Stimulated activated CD8-positive, alpha-beta memory T cell treated with anti-CD3 and anti-CD28 coated beads, Interleukin-2, amount 100 ng/mL, for 1 hour (primary cell): ENCODE measurements at places on chromosomes 7 and 10.

DNA sequence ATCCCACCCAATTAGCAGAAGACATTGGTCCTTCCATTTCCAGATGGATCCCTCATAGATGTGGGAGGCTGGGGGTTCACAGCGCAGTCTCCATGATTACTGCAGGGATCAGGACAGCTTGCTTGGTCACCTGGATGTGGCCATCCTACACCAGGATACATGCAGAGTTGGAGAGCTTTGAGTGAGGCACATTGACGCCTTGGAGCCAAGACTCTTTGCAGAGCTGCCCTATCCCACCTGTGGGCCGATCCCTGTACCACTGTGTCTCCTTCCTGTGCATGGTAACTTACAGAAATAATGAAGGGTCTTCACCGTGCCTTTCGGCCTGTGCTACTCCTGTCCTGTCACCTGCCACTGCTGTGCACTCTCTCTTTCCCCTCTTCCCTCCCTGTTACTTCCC, 444.8 kb downstream of the GLRX3 start:
- no peak for DNase-seq

DNA sequence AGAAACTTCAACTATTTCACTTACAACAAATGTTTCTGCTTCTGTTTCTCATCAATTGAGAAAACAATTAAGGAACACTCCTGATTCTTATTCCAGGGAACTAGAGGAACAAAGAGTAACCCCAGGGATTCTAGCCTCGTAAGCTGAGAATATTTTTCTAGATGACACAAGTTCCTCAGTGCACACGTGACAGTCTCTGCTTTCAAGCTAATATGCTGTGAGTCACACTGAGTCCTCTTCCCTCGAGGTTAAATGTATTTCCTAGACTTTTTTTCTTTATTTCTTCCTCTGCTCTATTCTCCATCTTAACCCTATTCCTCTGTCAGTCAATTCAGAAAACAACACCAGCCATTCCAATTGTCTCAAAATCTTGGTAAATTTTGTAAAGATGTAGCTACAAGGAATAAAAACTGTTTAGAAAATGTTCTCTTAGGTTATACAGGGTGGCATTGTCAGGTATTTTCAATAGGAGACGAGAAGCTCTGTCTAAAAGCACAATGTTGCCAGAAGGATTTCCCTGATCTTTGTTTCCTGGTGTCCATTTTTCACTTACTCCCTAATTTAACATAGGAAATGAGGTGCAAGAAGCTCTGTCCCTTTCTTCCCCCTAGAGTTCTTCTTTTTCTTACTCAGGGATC, 5.8 kb upstream of the C1GALT1 start:
- no peak for DNase-seq

- no peak for DNase-seq
Measured at GRCh38 chr10:42242135-42242805, 396.1 kb downstream of the ZNF33B start.

DNA sequence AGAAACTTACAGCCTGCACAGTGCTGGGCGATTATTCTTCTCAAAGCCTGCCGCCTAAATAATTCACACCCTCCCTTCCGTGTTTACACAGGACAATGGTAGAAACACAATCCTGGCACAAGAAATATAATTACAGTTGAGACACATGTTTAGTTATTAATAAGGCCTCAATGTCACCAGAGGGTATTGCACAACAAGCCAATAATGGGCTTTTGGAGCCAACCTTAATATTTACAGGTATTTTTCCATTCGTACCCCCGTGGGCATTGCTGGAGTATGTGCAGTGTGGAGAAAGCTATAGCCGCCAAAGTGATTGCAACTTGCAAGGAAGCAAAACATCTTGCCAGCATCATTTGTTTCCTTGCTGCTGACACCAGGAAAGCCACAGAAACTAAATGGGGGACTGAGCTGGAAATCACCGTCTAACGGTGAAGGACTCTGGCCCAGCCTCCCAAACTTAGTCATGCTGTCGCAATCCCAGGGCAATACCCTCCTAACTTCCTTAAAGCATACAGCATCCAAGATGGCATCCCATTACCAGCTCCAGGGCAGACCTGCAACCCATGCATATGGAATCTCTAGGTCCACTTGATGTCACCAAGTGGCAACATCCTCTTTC, 8.6 kb downstream of the CALN1 start:
- DNase-seq: no peak

- no peak for DNase-seq
Measured at GRCh38 chr10:131792809-131793208, 108.0 kb upstream of the PPP2R2D start.

- DNase-seq: no peak
Measured at GRCh38 chr10:101563497-101564040, 24.5 kb downstream of the POLL start.

DNA sequence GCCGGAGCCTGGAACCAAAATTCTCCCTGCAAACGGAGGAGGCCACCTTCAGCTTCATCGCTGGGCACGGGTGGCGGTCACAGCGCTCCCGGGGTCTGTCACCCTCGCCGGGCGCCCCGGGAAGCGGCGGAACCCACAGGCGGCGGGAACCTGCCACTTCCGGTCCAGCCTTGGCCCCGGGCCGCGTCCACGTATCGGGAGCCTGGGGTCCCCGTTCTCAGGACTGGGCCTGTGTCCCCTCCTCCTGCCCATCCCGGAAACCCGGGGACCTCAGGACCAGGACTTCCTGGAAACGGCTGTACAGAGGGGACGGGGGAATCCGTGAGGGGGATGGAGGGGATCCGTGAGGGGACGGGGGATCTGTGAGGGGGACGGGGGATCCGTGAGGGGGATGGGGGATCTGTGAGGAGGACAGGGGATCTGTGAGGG, 25.4 kb downstream of the PDGFA start:
- DNase-seq: no peak

- no peak for DNase-seq
Measured at GRCh38 chr10:55630491-55631056, 730.5 kb downstream of the ZWINT start.

GRCh38 chr10:103265717-103266329, 11.1 kb upstream of the INA start:
- no peak for DNase-seq

DNA sequence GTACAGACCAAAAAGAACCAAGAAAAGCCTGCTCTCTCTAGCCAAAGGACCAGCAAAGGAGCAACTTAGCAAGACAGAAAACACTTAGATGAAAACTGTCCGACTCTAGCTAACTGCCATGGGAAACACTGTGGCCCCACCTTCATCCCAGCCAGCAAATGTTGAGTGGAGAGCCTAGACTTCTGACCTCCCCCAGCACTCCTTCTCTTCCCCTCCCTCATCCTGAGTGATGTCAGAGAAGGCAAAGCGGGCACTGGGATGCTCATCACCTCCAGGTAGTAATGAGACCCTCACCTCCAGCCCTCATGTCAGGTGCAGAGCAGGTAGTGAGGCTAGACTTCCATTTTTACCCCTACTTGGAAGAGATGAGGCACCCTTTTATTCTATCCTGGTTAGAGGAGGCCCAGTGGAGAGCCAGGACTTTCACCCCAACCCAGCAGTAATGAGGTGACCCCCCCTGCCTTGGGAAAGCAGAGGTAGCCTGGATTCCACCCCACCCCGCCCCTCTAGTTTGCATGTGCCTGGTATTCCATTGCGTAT, 16.9 kb downstream of the CUZD1 start:
- no peak for DNase-seq

GRCh38 chr10:23375366-23375765, 30.8 kb upstream of the C10orf67 start:
- no peak for DNase-seq

DNA sequence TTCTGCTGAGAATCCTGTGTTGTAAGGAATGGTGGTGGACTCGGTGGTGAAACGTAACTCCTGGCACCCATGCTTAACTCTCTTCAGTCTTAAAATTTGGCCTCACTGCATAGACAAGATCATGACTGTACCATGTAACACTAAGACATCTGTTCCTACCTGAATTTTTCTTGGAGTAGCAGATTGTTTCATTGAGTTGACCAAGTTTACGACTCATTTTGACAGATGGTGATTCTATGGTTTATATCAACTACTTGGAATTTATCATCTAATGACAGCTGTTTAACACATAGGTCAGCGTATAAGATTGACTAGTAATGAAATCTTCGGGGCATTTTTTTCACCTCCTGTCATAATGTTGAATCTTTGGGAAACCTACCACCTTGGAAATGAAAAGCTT, 184.2 kb downstream of the CELF2 start:
- no peak for DNase-seq

DNA sequence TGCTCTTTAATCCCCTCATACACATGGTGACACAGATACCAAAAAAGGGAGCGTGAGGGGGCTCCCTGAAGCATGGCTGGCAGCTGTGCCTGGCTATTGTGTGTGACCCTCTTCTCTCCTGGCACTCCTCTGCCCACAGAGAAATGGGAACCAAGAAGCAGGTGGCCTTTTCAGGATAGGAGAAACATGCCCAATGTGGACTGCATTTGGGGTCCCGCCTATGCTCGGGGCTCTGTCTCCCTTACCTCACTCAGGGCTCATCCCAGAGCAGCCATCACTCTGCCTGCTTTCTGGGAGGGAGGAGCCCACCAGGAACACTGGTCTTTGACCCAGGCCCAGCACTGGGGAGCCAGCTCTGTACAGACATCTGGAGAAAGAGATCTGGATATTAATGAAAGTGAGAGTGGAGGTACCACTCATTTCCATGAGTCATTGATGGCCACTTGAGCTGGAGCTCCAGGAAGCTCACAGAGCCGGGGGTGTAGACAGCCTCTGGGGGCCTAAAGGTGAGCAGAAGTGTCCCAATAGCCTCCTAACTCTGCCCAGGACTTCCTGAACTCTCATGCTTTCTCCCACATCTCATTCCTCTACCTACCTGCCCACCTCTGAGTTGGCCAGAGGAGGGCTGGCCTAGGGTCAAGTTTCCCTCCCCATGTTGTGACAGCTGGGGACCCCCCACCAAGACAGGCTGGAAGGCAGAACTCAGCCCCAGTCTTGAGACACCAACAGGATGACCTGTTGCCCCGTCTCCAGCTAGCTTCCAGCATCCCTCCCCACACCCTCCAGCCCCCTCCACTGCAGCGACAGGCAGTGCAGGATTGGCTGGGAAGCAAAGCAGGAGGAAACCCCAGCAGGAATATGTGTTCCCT, 42.6 kb downstream of the DRGX start:
- no peak for DNase-seq
